ENCODE measurements at places on chromosomes 7 and 10.
A peak's percentile ranks its signal among the peaks of the same experiment; 100 is the strongest.

- peak; percentile 77 for DNase-seq
These were observed 62.2 kb upstream of the TARP start for GRCh38 chr7:38335492-38336147.

DNA sequence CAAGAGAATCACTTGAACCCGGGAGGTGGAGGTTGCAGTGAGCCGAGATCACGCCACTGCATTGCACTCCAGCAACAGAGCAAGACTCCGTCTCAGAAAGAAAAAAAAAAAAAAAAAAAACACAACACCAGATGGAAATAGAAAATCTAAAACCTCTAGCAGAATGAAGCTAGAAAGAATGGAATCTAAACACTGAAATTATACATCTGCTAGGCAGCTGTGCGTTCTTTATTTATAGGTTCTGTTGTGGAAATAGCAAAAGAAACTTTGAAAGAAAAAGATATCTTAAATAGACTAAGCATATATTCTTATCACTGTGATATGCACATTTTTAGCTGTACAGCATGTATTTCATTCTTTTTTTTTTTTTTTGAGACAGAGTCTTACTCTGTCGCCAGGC, 17.1 kb downstream of the BMPR1A start:
- no peak for DNase-seq

- no peak for DNase-seq
These were observed 10.8 kb downstream of the UROS start for GRCh38 chr10:125812128-125812750.

GRCh38 chr7:5064391-5065106, 18.9 kb downstream of the RBAK start:
- DNase-seq: no peak

DNA sequence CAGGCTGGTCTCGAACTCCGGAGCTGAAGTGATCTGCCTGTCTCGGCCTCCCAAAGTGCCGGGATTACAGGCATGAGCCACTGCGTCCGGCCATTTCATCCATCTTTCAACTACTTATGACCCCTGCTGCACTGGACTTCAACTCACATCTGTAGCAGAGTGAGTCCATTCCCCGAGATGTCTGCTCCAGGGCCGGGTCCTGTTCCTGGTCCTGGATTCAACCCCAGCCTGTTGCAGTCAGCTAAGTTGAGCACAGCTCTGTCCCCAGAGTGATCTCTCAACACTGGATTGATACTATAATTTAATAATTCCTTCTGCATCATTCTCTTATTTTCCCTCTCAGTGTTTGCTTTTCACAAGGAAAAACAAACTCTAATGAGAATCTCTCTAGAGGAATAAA, 25.8 kb downstream of the PRTFDC1 start:
- DNase-seq: no peak

- DNase-seq: no peak
These were observed 16.7 kb downstream of the INPP5A start for GRCh38 chr10:132554053-132554990.

DNA sequence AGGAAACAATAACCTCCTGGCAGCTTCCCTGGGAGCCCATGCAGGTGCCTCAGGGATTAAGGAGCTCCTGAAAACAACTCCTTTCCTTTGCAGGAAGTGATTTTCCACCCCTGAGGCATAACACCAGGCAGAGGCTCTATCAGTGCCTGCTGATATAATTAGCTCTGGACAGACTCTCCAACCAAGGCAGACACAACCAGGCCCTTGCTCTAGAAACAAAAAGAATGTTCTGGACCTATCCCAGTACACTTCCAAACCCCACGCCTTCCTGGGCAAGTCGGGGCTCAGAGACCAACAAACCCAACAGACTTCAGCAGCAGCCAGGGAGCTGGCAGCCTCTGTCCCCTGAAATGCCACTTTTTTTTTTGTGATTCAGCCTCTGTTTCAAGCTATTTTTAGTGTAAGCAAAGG, 247.1 kb downstream of the KCNMA1 start:
- DNase-seq: no peak

GRCh38 chr7:123819001-123819400, 26.0 kb upstream of the HYAL4 start:
- DNase-seq: no peak

DNA sequence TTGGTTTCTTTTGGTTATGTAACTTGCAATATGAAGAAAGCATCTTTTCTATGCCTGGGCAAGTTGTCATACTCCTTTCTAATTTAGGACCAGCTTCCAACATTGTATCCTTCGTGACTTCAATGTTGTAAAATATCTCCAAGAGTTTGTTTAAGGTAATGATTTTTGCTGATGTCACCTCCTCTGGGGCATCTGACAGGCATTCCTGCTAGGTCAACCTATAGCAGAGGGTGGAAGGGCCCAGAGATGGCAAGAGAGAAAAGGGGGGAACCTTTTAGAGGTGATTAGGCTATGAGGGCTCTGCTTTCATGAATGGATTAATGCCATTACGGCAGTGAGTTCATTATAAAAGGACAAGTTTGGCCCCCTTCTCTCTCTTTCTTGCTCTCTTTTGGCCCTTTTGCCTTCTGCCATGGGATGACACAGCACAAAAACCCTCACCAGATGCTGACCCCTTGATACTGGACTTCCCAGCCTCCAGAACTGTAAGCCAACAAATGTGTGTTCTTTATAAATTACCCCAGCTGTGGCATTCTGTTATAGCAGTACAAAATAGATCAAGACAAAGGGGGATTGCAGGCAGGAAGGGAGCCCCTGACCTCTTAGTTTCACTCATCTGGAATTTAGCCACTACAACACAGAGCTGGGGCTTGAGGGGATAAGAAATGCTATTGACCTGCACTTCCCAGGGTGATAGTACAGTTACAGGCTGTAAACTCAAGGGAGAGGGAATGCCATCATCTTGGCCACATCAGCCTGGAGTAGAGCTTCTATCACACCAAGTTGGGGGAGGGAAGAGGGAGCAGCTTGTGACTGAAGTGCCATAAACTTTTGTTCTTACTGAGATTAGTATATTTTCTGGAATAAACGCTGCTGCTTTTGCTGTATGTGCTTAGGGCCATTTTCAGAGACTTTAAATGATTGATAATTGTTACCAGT, 195.9 kb downstream of the CFTR start:
- DNase-seq: no peak

- no peak for DNase-seq
These were observed 33.6 kb downstream of the HIPK2 start for GRCh38 chr7:139743967-139744767.

DNA sequence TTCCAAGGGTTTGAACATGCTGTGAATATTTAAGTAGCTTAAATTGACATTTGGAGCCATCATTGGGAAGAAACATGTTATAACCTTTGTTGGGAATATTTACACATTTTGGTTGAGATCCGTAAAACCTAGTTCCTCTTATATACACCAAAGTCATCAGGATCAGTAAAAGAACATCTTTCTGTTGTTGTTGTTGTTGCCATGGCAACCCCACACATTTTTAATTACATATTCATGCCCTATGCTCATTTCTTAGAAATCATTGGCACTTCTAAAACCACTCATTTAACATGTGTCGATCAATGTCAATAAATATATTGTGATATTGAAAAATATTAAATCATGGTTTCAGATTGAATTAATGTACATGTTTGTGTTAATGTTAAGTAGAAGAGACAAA, 122.6 kb downstream of the POU6F2 start:
- DNase-seq: no peak

- no peak for DNase-seq
These were observed 1.5 kb upstream of the JAZF1 start for GRCh38 chr7:28182071-28182471.

DNA sequence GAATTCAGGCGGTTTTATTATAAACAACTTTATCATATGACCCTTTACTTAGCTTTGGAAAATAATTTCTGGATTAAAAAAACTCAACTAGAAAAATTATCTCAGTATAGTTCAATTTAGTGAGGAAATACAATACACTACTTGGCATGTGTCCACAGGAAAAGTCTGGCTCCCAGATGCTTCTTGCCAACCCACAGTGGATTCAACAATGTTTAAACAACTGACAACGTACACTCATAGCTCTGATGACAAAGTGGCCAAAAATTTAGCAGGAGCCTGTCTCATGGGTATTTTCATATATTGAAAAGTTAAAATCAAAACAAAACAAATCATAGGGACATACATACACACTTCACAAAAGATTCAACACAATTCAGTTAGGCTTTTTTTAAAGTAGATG, 158.8 kb downstream of the SKAP2 start:
- DNase-seq: peak; percentile 88

DNA sequence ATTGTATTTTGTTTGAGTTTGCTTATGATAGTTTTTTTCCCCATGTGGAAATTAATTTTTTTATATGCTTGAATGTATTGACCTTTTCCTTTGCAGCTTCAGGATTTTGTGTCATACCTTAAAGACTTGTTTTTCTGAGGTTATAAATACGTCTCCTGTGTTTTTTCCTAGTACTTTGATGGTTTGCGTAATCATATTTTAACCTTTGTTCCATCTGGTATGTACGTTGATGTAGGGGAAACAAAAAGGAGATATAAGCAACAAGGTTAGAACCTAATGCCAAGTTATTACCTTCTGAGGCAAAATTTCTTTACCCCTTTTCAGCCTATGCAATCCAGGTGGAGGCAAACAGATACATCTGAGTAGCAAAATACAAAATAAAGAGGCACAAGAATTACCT, 17.9 kb downstream of the FGL2 start:
- DNase-seq: no peak

DNA sequence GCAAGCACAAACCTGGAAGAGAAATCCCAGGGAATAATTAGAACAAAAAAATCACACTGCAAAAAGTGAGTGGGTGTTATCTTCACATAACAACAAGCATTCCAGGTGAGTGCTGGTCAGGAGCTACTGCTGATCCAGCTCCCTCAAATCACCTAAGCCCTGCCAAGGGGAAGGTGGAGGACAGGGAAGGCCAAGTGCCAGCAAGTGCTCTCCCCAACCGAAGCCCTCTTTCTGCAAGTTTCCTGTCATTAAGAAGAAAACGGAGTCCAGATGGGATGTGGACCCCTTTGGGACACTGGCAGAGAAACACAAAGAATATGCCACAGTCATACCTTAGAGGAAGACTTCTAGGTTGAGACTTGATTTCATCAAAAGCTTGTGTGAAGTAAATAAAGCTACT, 933.0 kb upstream of the ZNF722 start:
- no peak for DNase-seq

DNA sequence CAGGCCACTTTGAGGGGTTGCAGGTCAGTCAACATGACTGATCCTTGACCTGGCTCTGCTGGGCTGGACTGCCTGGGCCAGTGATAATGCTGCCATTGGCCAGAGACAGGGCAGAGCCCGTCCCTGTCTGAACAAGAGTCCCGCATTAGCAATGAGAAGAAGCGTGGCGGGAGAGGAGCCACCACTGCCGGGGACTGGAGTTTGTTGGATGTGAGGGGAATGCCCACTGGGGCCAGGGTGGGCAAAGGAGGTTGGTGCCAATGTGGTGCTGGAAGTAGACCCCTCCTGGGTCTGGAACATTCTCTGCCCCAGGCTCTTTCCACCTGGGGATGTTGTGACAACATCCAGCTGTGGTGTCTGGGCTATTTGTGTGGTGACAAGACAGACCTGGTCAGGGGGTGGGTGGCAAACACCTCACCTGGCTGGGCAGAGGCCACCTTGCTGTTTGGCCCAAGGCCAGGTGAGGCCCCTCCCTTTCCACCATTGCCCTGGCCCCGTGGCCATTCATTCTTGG, 7.6 kb downstream of the SAP25 start:
- no peak for DNase-seq

GRCh38 chr10:55330486-55330885, 529.5 kb upstream of the PCDH15 start:
- no peak for DNase-seq

- no peak for DNase-seq
These were observed 54.8 kb upstream of the AGBL3 start for GRCh38 chr7:134931487-134931886.

DNA sequence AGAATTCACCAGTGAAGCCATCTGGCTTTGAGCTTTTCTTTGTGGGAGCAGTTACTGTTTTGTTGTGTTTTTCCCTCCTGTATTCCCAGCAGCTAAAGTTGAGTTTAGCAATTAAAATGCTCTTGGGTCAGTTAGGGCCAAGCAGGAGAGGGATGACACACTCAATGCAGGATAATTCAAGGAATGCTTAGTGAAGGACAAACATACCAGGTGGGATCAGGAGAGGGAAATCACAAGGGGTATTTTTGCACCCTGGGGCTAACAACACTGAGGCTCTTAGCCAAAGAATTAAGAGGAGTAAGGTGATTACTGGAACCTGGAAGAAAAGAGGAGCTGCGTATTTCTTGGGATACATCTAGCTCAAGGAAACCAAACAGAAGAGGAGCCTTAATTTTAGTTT, 82.4 kb upstream of the KCND2 start:
- no peak for DNase-seq

GRCh38 chr10:109191823-109192222, 731.5 kb downstream of the XPNPEP1 start:
- no peak for DNase-seq

DNA sequence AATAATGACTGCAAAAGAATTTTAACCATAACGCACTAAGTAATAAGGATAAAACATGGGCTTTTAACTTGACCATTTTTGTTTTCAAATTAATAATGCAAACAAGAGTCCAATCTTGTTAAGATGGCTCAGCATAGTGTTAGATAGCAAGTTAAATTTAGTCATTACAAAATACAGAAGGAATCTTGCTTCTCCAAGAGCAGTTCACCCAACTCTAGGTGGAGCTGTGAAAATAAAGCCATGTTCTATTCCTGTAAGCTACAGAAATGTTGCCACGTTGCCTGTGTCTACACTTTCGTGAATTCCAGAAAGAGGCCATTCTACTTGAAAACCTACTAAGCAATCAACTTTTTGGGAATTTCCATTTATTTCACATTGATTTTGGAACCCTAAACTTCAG, 191.9 kb downstream of the SFMBT2 start:
- DNase-seq: no peak

DNA sequence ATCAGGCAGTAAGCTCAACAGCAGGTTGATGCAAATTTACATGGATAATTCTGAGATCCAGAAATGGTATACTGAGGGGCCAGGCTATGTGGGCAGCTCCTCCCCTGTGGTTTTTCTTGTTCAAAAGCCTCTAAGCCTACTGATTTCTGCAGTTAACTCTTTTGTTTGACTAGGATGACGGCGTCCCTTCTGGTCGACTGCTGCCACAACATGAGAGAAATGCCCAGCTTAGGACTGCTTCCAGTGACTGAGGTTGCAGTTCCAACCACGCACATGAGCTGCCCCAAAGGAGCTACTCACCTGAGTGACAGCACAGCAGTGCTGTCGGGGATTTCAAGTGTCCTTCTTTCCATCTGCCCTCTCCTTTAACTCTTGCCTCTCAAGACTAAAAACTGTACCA, 973.0 kb upstream of the GHITM start:
- DNase-seq: no peak

DNA sequence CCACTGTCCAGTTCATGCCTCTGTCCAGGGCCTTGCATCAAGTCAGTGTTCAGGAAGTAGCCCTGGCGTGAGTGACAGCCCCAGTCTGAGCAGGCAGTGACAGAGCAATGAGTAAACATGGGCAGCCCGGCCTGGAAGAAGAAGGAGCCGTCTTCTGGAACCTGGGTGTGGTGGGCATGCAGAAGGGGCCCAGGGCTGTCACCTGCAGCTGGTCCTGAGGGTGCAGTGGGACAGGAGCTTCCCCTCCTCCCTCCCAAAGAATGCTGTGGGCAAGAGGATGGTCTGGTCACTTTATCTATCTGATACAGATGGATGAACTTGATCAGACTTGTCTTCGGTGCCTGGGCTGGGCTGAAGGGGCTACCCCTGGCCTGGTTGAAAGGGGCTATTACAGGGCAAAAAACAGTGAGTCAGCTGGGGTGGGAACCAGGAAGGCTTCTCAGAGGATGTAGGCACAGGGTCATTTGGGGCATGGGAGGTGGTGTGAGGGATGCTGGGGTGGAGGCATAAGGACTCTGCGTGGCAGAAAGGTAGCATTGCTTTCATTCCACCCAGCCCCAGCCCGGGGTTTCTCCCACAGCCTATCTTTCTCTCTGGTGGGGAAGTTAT, 42.7 kb upstream of the PPIF start:
- DNase-seq: no peak
